Muscle of leg (tissue), 16 donors: ENCODE measurements at places on chromosomes 3 and 15.

DNA sequence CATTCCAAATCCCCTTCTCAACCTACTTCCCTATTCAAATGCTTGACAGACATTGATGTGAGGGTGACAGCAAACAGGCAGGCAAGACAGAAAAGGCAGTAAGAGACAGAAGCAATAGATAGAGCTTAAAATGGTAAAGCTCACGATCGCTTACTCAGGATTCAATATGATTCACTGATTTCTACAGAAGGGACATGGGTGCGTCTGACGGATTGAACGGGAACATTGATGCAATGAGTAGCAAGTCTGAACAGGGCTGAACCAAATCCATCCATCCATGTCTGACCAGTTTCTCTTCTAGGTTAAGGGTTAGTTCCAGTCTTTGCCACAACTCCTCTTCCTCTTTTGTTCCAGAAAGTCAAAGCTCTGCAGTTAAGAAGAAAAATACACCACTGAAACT lies 35.1 kb downstream of the P2RY1 start:
- DNase-seq = peak; percentile 7

DNA sequence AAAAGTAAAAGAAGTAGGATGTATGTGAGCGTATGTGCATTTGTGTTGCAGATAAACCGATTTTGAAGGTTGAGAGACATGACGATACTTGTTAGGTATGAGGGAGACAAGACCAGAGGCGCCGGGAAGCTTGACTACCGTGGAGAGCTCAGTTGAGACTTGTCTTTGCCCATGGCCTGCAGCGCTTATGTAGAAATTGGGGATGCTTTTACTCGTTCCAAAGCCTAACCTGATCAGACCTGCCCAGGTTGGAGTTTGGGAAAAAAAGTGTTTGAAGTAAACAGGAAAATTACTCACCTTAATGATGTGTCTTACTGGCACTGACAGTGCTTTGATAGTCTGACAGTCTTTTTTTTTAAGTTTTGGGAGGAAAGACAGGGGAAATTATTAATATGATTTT lies 202.8 kb downstream of the TP63 start:
- DNase-seq = no peak

DNA sequence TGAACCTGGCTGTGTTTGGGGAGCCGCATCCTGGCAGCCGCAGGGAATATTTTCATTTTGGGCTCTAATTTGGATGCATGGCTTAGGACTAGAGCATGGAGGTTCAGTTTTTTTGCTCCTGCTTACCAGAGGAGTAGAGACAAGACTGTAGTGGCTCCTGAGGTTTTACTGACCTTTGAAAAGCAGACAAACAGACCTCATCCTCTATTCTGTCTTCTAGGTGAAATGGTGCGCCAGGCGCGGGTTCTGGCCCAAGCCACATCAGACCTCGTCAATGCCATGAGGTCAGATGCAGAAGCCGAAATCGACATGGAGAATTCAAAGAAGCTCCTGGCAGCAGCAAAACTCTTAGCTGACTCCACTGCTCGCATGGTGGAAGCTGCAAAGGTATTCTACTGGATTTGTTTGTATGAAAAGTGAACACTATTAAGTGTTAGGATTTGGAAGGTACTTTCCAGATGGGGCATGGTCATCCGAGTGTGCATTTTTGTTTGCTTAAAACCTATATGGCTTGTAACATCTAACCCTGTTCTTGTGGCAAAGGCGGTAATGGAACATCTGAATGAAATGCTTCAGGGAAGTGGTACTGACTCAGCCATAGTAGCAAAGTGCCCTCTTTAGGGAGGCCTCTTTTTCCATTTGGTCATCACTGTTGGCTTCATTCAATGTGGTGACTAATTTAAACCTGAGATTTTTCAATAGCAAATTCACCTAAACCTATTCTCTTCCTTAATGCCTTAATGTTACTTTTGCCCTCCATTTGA lies 330.7 kb upstream of the TPM1 start:
- DNase-seq = no peak

DNA sequence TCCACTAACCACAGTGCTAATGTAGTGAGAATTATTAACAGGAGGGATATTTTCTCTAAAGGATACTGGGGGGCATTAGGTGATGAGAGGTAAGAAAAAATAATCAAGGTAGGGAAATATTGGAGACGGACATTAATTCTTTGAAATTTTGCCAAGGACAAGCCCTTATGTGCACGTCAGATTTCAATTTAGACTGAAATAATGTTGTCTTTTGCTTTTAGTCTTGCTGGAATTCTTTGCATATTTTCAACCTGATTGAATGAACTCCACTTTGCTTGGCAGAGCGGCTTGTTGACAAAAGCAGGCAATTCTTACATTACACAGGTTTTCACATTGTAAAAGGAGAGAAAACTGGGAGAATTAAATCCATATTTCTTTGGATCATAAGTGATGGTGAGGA lies 25.0 kb upstream of the C3orf52 start:
- DNase-seq = no peak

DNA sequence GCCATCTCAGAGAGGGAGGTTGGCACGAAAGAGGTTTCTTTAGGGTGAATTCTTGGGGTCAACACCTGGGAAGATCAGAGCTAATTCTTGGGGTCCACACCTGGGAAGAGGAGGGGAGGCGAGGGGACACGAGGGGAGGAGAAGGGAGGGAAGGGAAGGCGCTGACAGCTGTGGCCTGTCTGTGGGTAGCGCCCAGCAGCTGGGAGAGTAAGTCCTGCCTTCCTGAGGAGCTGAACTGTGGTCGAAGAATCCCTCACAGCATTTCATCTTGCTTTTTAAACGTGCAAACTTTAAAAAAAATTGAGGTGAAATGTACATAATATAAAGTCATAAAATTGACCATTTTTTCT lies 63.2 kb upstream of the CGNL1 start:
- DNase-seq = no peak

DNA sequence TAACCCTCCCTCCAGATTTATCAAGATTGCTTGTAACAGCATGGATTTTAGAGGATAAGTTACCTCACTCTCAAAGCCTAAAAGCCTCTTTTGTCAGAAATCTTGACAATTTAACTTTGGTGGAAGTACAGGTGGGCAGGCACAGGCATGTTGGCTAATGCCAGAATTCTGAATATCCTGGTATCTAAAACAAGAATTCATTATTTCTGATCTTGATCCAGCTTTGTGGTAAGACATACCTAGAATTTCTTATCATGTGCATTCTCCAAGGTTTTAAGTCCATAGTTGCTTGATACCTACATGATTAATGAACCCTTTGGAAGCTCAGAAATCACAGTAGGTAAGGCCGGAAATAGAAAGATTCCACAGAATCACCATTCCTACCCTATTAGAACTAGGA lies 109.9 kb upstream of the TTC14 start:
- no peak for DNase-seq

DNA sequence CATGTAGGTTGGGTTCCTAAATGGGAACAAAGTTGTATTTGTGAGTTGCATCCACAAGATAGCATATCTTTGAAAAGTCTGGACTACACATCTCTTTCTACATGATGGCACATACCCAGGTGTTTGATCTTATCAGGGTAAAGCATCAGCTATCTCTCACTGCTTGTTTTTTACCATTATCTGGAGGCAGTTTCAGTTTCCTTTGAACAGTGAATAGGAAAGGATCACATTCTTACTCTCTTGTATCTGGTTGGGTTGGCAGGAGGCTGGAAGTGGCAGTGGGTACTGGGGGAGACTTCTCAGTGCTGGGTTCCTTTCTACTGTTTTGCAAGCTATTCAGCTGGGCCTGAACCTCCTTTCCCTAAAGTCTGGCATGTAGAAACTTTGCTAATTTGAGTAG lies 4.1 kb downstream of the CEMIP start:
- DNase-seq = no peak

- no peak for DNase-seq
These were observed 88.6 kb downstream of the SEC22A start for GRCh38 chr3:123290107-123290930.

DNA sequence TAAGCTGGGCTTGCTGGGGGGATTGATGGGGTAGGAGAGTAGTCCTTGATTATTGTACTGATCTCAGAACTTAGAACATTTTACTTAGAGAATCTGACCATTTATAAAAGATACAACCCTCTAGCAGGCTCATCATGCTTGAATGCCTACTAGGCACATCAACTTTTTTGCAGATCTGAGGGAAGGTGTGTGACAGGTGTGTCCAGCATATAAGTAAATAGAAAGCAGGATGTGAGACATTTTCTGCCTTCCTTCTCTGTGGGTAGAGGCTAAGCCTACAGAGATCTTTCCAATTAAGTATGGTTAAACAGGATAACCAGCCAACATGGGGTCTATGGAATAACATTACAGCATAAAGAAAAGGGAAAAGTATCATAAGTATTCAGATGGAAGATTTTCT lies 159.1 kb downstream of the AKAP13 start:
- DNase-seq = no peak

GRCh38 chr15:33851079-33851478 lies 117.2 kb upstream of the CHRM5 start:
- DNase-seq = no peak

GRCh38 chr3:112128843-112129727 lies 4.0 kb downstream of the GCSAM start:
- peak; percentile 80 for DNase-seq

- no peak for DNase-seq
These were observed 349.5 kb upstream of the MANF start for GRCh38 chr3:51035630-51036029.

GRCh38 chr3:27577504-27577903 lies 93.3 kb upstream of the SLC4A7 start:
- peak; percentile 43 for DNase-seq

- DNase-seq = peak; percentile 48
These were observed 5.4 kb downstream of the MUC4 start for GRCh38 chr3:195806211-195806915.

GRCh38 chr3:2205692-2206091 lies 107.0 kb downstream of the CNTN4 start:
- no peak for DNase-seq
